ENCODE measurements at places on chromosomes 6 and 20. TPM values are rescaled to one million over a fixed set of nuclear protein-coding genes. Genes with fewer than 3 reads are reported as not detected.

TULP1 gene
- not detected for total RNA-seq

MYB gene
- total RNA-seq, result 7.4 TPM

PRELID3B gene
- 114 TPM for total RNA-seq

TSBP1 gene
- not detected for total RNA-seq

KIAA1755 gene
- total RNA-seq, result 3.8 TPM

DNA sequence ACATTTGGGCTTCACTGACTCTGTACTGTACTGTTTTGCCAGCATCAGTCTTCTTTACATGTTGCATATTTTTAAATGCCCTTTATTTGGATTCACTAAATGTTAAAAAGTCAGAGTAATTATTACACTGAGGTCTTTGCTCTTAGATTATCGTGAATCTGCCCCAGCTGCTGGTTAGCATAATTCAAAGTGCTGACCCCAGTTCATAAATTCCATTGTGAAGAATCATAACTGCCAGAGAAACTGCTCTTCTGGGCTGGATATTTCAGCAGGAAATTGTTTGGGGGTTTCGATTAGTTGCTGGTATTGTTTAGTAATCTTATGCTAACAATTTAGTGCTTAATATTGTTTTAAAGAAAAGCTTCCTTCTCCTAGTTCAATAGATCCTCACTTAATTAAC, 682.1 kb upstream of the MAP3K7 start:
- no peak for DNase-seq

DNA sequence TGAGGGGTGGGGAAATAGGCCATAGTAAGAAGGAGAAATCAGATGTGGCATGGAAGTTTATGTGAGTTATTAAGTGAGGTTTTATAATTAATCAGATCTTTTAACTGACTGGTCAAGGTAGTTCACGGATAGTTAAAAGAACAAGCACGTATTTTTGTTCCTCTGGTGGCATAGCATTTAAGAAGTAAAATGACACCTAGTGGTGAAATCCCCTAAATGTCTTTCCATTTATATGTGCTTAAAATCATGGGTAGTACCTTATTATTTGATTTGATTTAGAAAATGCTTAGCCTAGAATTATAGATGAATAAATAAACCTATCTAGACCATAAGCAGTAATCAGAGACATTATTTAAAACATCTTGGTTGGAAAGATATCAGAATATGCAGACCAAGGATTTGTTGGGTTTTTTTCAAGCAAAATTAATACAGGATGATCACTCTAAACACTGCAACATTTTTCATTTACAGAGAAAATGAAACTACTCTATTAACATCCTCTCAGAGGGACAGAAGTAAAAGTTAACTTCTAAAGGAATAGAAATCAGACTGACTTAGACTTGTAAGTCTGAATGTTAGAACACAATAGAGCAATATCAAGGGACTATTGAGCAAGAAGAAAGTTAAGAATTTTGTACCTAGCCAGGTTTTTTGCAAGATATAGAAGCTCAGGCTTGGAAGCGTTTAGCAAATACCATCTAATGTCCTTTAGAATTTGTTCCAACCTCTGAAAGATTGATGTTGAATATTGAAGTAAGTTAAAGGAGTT, 81.1 kb downstream of the STXBP5 start:
- peak; percentile 49 for DNase-seq

- no peak for DNase-seq
Observed at GRCh38 chr6:16487996-16488674, 249.7 kb downstream of the GMPR start.

DNA sequence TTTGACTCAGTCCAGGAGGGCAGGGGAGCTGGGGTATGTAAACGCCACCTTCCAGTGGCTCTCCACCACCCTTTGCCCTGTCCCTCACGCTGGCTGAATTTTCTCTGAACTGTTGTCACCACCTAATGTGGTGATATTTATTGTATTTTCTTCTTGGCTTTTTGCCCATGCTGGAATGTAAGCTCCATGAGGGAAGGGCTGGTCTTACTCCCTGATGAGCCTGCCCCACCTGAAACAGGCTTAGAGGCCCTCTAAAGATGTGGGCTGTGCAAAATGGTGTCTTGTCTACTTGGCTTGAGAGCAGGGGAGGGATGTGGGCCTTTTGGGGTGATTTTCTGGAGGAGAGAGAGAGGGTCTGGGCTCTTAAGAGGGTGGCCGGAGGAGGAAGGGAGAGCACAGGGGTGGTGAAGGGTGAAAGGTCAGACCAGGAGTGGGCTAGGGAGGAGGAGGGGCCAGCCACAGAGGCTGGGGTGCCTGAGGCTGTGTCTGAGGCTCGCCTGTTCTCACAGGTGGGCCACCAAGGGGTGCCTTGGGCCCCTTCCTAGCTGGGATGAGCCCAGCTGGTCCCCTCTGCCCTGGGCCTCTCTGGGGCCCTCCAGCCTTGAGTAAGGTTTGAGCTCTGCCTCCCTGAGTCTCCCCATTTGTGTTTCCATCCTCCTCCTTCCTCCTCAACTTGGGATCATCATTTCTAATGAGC, 37.3 kb downstream of the SPDEF start:
- no peak for DNase-seq

DNA sequence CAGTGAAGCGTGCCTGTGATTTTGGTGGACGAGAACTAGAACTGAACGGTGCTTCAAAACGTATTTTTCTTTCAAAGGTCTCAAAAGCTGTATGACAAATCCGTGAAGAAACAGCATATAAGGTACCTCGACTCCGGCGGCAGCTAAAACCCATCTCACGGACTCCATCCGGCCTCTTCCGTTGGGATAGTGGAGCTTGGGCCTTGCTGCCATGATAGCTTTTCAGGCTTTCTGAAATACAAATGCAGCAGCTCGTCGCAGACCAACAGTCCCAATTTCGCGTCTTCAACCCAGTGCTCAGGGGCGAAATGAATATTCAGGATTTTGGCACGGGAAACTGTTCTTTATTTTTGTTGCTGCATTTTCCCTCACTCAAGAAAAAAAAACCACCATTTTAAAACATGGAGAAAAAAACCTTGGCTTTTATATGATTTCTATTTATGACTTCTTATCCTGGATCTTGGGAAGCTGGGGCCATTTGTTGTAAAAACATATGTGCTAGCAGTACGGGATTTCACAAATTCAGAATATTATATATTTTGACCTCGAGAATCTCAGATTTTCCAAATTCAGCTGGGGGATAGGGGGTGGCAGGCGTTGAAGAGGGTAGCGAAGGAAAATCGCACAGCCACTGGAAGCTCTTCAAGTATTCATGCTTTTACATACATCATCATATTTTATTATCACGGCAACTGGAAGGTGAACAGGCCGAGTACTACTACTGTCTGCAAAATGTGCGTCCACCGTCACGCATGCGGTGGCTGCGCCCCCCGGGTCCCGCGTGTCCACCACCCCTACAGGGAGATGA, 849 bp downstream of the GSTA4 start:
- DNase-seq, result peak; percentile 64

DNA sequence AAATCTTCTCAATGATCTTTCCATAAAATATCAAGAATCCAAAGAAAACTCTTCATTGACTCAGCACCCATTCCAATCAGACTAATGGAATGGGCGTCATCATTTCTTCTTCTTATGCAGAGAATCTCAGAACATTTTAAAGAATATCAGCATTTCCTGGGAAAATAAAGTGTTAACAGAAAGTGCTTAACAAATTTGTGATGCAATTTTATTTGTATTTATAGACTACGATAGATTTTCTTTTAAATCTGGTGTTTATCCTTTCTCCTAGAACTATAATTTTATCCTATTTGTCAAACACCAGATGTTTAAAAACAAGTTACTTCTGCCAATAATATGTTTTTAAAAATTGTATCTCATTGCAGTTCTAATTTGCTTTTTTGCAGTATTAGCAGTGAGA, 330.7 kb downstream of the COL12A1 start:
- no peak for DNase-seq

DNA sequence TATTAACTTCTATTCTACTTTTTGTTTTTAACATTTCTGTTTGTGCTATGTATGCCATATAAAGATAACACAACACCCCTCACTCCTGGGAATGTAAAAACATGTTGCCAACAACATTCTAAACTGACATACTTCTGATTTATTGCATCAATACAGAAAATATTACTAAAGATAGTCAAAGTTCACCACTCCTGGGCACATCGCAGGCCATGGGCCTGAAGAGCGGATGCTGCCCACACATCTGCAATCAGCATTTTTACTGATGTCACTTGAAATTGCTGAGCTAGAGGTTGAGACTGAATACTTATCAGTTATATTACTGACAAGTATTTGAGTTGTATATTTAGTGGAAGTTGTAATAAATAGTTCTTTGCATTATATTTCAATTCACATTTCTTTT, 711.9 kb upstream of the EPHA7 start:
- no peak for DNase-seq

GRCh38 chr6:68691120-68691519, 56.0 kb downstream of the ADGRB3 start:
- no peak for DNase-seq

- DNase-seq, result no peak
Observed at GRCh38 chr6:96017070-96017359, 1.2 kb downstream of the FUT9 start.

DNA sequence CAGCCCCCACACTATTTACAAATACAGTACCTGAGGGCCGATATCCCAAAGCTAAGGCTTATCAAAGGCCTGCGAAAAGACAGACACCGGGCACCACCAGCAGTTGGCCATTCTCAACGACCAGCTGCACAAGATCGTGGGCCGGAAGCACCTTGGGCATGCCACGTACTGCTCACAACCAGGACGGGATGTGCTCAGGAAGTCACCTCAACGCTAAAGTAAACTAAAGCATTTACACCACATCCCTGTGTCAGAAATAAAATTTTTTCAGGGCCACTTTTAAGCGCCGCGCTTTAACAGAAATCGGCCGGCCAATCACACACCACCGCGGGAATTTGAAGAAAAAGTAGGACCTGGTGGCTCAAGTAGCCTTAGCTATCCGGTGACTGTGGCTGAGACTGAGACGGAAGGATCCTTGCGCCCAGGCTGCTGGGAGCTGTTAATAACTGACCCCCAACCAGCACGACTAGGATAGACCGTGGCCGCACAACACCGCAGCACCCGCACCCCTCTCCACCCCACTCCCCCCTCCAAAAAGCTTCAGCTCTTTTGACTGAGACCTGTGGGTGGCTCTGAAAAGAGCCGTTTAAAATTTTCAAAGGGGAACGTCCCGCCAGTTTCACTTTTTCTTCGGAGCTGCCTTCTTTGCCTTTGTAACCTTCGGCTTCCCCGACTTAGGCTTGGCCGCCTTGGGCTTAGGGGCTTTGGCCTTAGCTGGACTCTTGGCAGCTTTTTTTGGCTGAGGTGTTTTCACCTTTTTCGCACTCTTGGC, 131.2 kb upstream of the BTN3A2 start:
- peak; percentile 80 for DNase-seq

All from M059J (cell line).